Activated CD4-positive, alpha-beta memory T cell treated with anti-CD3 and anti-CD28 coated beads for 36 hours (primary cell): ENCODE measurements at places on chromosomes 3 and 15.

DNA sequence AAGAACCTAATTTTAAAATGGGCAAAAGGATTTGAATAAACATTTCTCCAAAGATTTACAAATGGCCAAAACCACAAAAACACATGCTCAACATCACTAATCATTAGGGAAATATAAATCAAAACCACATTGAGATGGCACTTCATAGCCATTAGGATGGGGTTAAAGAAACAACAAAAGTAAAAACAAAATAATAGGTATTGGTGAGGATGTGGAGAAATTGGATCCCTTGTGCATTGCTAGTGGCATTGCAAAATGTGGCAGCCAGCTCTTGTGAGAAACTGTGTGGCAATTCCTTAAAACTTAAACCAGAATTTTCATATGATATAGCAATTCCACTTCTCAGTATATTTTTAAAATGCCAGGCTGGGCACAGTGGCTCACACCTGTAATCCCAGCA lies 126.5 kb downstream of the STT3B start:
- DNase-seq, result no peak

DNA sequence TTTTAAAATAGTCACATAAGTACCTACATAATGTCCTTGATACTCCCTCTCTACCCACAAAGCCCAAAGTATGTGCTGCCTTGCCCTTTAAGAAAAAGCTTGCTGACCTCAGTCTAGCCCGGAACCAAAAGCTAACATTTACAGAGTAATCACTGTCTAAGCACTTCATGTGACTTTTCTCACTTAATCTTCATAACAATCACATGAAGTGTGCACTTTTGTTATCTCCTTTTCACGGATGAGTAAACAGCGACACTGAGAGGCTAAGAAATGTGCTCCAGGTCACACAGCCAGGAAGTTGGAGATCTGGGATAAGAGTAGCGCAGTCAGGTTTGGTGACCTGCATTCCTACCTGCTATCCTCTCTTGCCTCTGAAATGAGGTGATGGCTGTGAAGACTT lies 194.0 kb downstream of the ITPR1 start:
- no peak for DNase-seq

GRCh38 chr3:63479661-63480035 lies 172.8 kb upstream of the SNTN start:
- DNase-seq, result no peak

DNA sequence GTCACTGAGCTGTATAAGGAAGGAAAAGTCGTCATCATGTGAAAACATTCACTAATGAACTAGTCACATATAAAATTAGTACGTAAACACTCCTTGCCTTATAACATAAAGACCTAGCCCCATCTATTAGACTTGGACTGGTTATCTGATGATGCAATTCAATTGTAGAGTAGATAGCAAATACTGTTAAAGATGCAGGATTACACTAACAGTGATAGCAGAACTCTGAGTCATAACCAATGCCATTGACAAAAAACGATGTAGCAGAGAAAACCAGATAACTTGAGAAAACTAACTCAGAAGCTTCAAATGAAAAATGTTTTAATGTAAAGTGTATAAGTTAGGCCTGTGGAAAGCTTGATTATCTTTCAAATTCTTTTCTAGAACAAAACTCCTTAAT lies 132.2 kb downstream of the WDR72 start:
- no peak for DNase-seq

GRCh38 chr3:110413807-110414748 lies 657.5 kb upstream of the NECTIN3 start:
- DNase-seq, result no peak

GRCh38 chr15:79632457-79632856 lies 200.3 kb downstream of the MINAR1 start:
- DNase-seq, result no peak

- DNase-seq, result no peak
Measured at GRCh38 chr3:165725296-165725695, 111.9 kb downstream of the BCHE start.

DNA sequence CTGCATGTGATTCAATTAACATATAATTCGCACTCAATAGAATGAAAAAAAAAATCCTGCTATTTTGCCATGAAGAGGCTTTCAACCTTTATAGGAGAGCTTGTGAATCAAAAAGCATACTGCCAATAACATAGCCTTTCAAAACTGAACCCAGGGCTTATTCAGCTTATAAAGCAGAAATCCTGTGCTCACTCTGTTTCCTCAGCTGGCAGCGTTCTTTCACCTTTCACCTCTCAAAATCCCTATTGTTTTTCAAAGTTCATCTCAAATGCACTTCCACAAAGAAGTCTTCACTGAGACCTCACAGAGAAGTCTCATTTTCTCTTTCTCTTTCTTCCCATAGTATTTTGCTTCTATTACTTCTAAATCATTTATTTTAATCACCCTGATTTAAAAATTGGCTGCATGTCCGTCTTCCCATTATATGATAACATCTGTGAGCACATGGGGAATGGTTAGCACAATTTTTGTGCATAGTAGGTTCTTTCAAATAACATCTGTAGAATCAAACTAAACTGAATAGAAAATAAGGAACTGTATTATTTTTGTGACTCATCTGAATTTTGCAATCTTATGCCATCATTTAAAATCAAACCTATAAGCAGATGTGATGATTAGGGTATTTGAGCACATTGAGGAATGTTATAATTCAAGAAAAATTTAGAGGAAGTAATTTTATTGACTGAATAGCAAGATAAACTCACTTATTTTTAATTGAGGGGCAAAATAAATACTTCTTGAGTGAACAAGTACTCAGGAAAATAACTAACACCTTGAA lies 373.4 kb downstream of the NLGN1 start:
- DNase-seq, result no peak

DNA sequence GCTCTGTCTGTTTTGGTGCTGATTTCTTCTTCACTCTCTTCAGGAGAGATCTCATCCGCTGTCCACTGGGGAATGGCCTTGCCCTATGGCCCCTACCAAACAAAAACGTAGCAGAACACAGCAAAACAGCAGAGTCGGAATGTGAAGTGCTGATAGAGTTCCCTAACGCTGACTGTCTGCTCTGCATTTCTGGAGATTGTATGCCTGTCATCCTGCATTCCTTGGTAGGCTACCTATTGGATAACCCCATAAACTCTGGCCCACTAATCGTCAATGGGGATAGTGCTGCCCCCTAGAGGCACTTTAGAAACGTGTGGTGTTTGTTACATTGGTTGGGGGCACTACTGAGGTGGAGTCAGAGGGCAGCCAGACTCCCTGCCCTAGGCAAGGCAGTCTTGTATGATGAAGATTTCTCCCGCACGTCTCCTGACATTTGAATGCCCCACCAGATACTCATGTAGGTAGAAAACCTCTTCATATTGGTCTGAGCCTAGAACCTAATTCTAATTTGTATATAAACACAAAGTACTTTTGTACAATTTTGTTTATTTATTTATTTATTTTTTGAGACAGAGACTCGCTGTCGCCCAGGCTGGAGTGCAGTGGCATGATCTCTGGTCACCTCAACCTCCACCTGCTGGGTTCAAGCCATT lies 15.6 kb upstream of the MAGEF1 start:
- peak; percentile 62 for DNase-seq

DNA sequence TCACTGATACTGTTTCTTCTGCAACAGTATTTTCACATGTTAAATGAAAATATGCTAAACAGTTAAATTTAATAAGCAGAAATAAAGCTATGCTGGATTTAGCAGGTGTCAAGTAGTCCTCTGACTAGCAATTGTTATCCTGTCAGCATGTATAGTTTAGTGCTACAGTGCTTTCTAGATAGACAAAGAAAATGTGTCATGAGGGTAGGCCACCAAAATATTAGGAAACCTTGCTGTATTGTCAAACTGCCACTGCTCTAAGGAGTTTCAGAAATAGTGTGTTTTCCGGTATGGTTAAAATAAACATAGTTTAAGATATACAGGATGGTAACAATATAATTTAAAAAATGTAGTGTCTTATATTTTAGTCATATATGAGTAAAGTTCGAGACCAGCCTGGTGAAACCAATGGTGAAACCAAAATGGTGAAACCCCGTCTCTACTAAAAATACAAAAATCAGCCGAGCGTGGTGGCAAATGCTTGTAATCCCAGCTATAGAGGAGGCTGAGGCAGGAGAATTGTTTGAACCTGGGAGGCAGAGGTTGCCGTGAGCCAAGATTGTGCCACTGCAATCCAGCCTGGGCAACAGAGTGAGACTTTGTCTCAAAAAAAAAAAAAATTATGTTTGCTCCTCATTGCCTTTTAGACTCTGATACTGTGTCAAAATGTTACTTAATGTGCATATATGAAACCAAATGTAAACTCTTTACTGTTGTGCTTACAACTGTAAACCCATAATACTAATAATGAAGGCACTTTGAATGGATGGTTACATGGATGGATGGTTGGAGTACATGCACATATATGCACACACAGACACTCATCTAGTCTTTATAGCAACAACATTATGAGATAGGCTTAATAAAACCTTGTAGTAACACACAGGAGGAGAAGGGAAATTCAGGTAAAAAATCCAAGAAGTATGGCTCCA lies 204.8 kb downstream of the RSRC1 start:
- no peak for DNase-seq

GRCh38 chr3:112598731-112599130 lies 36.9 kb downstream of the SLC35A5 start:
- no peak for DNase-seq

DNA sequence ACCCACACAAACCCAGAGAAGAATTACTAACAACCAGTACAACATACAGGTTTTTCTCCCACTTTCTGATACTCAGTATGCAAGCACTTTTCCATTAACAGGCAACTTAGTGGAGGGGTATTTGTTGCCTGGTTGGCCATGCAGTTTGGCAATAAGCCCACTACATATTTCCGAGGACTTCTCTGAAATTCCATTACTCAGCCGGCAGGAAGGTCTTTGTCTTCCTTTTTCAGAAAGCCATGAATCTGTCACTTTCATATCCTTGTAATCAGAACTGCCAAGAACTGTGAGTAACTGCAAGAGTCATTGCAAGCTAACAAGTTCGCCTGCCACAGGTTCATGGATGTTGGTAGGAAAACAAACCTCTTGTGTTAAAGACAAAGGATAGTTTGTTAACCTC lies 422.3 kb upstream of the ROBO1 start:
- no peak for DNase-seq

DNA sequence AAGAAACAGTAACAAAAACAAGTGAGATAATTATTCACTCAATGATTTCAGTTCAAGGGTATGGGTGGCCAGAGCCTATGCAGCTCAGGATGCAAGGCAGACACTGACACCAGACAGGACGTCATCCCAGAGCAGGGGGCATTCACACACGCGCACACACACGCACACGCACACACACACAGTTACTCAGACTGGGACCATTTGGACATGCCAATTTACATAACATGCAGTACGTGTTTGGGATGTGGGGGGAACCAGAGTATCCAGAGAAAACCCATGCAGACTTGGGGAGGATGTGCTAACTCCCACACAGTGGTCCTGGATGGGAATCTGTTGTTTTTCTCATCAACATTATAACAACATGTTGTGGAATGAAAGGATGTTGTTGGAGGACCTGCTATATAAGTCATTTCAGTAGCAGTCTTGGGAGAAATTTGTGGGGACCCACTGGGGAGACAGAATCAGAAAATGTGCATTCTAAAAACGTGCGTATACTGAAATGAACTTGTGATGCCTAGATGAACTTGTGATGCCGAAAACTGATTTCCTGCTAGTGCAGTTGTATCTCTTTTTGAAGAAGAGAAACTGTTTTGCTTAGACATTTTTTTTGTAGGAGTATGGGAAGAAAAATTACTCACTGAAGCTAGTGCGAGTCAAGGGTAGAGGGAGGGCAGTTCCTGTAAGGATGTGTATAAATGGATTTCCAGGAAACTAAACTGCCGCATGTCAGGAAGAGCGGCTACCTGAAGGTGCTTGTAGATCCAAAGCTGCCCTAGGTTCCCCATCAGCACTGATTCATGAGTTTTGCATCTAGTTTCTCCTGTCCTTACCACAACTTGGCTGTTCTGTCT lies 25.2 kb downstream of the CD200 start:
- peak; percentile 62 for DNase-seq

- DNase-seq, result peak; percentile 12
Measured at GRCh38 chr15:64775551-64776401, at the start of gene RBPMS2. Gene RBPMS2, minus strand, starts transcription at chr15:64775589. Its CDS starts 270 bp downstream, at chr15:64775319.

- DNase-seq, result no peak
Measured at GRCh38 chr3:44206862-44207652, 34.6 kb upstream of the TOPAZ1 start.

DNA sequence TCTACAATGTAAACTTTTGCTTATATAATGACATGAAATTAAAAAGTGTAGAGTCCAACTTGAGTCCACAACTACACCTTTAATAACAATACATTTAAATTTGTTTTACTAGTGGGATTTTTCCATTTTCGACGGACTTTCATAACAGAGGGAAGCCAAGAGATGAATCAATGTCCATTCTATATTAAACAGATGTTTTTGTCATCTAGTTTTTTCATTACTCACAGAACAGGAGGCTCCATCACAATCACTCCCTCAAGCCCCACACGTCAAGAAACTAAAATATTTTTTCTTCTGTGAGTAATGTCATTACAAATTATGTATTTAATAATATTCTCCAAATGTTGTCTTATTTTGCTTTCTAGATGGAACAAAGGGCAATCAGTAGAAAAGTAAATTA lies 932.9 kb downstream of the ROBO1 start:
- DNase-seq, result no peak

- DNase-seq, result no peak
Measured at GRCh38 chr15:47333734-47334133, 383.6 kb upstream of the SEMA6D start.

DNA sequence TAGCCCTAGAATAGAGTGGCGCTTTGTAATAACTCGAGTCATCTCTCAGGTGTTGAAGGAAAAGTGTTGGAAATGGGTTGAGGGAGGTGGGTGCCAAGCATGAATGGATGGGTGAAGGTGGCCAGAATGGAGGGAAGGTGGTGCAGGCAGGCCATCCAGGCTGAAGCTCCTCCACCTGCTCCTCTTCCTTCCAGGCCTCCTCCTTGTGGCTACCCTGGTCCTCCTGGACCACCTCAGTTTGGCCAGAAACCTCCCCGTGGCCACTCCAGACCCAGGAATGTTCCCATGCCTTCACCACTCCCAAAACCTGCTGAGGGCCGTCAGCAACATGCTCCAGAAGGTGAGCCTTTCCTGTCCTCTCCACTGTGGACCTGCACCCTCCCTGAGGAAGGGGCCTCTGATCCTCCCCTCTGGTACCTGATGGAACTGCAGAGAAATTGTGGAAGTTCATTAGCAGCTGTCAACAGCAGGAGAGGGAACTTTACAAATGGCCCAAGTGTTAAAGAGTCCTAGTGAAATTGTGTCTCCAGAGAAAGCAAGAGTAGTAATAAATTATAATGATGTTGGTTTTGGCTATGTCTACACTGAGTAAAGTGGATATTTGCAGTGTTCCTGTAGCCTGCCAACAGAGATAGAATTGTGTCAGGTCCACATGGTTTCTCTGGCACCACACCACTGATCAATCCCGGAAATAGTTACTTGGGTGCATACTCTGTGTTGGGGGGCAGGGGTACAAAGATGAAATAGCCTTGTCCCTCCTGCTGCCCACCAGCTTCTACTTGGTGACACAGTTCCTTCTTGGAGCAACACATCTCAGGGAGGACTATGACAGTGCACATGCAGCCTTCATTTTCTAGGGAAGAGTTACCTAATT lies 1.6 kb downstream of the IL12A start:
- no peak for DNase-seq
